Stimulated activated CD4-positive, alpha-beta T cell treated with anti-CD3 and anti-CD28 coated beads, Interleukin-1b, Interleukin-23, amount 100 ng/mL, for 1 hour (primary cell): ENCODE measurements at places on chromosomes 6 and 20.

- peak; percentile 19 for DNase-seq
Measured at GRCh38 chr6:158818581-158819212, 471 bp downstream of the EZR start.

DNA sequence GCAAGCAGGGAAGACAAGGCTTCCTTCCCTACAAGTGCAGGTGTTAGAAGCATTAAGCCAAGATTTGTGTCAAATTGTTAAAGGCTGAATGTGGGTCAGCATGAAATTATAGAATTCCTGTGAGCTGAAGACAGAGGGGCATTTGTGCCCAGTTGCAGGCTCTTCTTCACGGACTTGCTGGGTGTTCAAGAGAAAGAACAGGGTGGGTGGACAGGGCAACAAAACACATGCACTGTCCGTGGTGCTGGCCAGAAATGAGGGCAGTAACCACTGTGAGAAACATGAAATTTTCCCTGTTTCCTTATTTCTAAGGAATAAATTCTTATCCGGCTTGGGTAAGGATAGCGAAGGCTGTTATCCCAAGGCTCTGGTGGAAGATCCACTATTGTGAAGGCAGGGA, 579.5 kb upstream of the HTR1E start:
- DNase-seq = no peak

DNA sequence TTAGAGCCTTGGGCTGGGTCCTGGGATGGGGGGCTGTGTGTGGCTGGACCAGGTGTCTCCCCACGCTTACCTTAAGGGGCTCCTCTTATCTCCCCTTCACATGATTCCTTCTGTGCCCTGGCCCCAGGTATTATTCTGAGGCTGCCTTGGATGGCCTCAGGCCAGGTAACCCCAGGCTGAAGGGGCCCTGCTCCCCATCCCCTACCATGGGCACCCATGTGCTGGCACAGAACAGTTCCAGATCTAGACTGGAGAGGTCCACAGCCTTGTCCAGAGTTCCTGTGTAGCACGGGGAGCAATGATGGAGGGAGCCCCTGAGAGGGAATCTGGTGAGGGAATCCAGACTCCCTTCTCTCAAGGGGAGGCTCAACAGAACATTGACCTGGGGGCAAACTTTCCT, 32.1 kb downstream of the MOCS1 start:
- DNase-seq = no peak

GRCh38 chr6:16903470-16903869, 142.2 kb upstream of the ATXN1 start:
- no peak for DNase-seq

GRCh38 chr20:47862574-47863240, 77.4 kb upstream of the SULF2 start:
- no peak for DNase-seq
